ENCODE measurements at places on chromosomes 4 and X. TPM values are rescaled to one million over a fixed set of nuclear protein-coding genes. Genes with fewer than 3 reads are reported as not detected.
A peak's percentile ranks its signal among the peaks of the same experiment; 100 is the strongest.

- DNase-seq = no peak
These were observed 64.3 kb downstream of the ZFYVE28 start for GRCh38 chr4:2354118-2354517.

Gene XAGE2
- polyA plus RNA-seq = 0.23 TPM

Gene LRAT
- 0.44 TPM for polyA plus RNA-seq

Gene PHKA2
- 50.5 TPM for polyA plus RNA-seq

Gene SSX4
- not detected for polyA plus RNA-seq

Gene NLGN4X
- polyA plus RNA-seq = 13.1 TPM

DNA sequence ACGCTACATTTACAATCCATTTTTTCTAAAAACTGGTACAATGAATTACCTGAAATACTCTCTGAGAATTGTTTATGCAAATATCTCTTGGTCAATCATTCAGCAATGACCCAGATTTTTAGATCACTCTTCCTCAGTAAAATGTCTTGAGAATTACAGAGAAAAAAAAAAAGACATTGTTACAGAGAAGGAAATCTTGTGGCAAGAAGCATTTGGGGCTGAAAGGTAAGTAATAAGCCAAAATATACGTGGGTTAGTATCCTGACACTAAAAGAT lies 19.6 kb upstream of the TET2 start:
- no peak for DNase-seq

- no peak for DNase-seq
These were observed 465.4 kb upstream of the GRID2 start for GRCh38 chr4:91838181-91838861.

- DNase-seq = no peak
These were observed 46.0 kb downstream of the ANKRD50 start for GRCh38 chr4:124666496-124666895.

- peak; percentile 49 for DNase-seq
These were observed 134.4 kb downstream of the SMIM20 start for GRCh38 chr4:26048378-26048882.

Gene AP1AR
- 34.5 TPM for polyA plus RNA-seq

Gene REPS2
- 16.3 TPM for polyA plus RNA-seq

DNA sequence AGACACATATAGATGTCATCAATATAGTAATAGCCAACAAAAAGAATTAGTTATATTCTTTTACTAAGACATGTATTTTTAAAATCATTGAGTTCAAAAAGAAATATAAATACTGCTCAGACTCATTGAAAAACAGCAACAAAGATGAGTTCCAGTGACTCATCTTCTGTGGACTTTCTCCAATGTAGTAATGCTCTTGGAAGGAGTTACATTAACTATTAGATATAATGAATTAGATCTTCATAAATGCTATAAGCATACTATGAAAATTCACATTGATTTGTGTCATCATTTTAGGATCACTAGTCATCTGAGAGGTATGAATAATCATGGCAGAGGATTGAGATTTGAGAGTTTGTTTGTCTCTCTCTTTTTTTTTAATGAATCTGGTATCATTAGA lies 547.8 kb upstream of the PCDH7 start:
- DNase-seq = no peak

GRCh38 chr4:84327526-84327925 lies 171.6 kb downstream of the NKX6-1 start:
- DNase-seq = no peak

Data from renal pelvis (tissue), 12 donors.